ENCODE measurements at places on chromosomes 2 and 18.
A peak's percentile ranks its signal among the peaks of the same experiment; 100 is the strongest.

- no peak for DNase-seq
These were observed 72.5 kb upstream of the OTOF start for GRCh38 chr2:26550276-26551015.

- DNase-seq: no peak
These were observed 27.0 kb downstream of the GAD1 start for GRCh38 chr2:170843656-170844055.

DNA sequence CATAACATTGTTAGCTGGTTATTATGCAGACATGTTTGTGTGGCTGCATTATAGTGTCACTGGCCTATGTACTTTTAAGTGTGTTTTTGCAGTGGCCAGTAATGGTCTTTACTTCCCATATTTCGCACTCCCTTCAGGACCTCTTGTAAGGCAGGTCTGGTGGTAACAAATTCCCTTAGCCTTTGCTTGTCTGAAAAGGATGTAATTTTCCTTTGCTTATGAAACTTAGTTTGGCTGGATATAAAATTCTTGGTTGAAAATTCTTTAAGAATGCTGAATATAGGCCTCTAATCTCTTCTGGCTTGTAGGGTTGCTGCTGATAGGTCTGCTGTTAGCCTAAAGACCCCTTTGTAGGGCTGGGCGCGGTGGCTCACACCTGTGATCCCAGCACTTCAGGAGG, 34.7 kb downstream of the ZC3H8 start:
- no peak for DNase-seq

- DNase-seq: no peak
These were observed 191.5 kb downstream of the ZFP36L2 start for GRCh38 chr2:43034921-43035320.

DNA sequence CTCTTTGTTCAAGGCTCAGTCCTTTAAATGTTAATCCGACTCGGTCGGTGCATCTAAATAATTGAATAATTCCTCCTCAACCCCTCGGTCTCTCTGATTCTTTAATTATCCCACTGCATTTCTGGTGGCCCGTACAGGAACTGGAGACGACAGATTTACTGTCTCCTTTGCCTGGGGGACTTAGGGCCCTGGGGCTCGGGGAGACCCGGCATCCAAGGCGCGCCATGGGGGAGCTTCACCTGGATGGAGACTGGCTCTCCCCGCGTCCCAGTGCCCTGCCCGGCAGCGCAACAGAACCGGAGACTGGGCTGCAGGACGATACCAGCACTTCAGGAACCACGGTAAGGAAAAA, 47.7 kb upstream of the SELENOI start:
- DNase-seq: no peak

- no peak for DNase-seq
These were observed 147.4 kb downstream of the ZEB2 start for GRCh38 chr2:144372410-144373080.

GRCh38 chr2:182300608-182301007, 126.2 kb downstream of the PDE1A start:
- no peak for DNase-seq

- DNase-seq: no peak
These were observed 23.7 kb upstream of the SMAD7 start for GRCh38 chr18:48974304-48975119.

DNA sequence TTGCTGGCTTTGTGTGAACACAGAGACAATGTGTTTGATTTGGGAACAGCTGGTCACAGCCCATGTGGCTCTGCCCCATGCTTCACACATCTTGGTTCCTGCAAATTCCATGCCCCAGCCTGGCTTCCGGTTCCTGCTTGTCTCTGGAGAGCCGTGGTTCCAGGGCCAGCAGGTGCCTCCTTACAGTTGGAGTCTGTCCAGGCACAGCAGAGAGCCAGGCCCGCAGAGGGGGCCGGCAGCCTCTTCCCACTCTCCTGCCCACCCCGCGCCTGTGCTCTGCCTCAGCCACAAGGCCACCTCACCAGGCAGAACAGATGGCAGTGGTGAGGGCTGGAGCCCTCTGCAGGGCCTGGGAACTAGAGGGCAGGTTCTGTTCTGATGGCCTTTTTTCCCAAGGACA, 81.5 kb downstream of the LDLRAD4 start:
- DNase-seq: no peak

- no peak for DNase-seq
These were observed 323.9 kb upstream of the SOX11 start for GRCh38 chr2:5368263-5368662.

DNA sequence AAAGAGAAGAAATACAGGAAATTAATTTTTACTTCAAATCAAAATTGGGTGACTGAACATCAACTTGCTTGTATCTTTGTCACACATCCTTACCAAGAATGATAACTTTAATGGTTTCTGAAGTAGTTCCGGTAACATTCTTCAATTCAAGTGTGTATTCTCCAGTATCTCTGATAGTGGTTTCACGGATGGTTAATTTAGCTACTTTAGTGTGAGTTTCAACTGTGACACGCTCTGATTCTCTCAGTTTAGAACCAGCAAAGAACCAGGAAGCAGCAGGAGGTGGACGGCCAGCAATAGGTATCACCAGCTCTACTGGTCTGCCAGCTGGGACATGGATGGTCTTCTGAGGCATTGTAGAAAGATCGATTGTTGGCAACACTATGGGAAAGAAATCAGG, 62.3 kb downstream of the PLEKHA3 start:
- DNase-seq: no peak

GRCh38 chr2:161139098-161139987, 20.9 kb upstream of the TANK start:
- no peak for DNase-seq

GRCh38 chr2:143686585-143687164, 557.5 kb downstream of the ARHGAP15 start:
- no peak for DNase-seq

- DNase-seq: no peak
These were observed 279.3 kb downstream of the TSN start for GRCh38 chr2:122034777-122035176.

DNA sequence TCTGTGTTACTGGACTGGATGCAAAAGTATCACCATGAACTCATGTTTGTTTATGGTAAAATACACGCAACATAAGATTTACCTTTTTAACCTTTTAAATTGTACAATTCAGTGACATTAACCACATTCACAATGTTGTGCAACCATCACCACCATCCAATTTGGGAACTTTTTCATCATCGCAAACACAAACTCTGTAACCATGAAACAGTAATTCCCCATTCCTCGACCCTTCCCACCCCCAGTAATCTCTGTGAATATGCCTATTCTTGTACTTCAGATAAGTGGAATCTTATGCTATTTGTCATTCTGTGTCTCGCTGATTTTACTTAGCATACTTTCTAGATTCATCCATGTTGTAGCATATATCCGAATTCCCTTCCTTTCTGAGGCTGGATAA, 31.1 kb upstream of the EPAS1 start:
- no peak for DNase-seq

DNA sequence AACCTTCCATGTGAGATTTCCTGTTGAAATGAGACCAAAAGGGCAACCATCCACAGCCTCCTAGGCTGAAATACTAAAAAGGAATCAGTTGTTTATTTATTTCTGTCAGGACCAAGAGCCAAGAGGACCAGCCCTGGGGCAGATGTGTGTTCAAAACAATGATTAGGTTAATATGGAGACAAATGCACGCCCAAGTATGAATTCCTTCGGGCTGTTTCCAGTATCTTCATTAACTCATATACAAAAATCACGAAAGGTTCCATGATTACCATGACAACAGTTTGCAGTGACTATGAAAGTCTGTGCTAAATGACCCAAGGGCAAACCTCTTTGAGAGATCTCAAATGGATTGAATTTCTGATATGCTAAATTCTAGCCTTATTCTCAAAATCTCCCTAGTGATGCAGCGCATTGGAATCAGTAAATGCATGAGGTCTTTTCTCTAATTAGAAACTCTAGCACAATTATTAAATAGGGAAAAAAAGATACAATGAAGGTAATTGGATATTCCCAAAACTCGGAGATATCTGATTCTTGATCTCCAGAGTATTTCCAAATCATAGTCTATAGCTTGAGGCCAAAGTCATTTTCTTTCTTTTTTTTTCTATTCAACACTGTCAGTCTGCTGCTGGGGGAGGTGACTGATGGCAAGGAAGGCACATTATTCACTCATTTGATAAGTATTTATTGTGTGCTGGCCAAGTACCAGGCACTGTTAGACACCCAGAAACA, 35.6 kb downstream of the VIT start:
- DNase-seq: no peak

GRCh38 chr18:75546964-75547363, 119.5 kb upstream of the SMIM21 start:
- DNase-seq: no peak

DNA sequence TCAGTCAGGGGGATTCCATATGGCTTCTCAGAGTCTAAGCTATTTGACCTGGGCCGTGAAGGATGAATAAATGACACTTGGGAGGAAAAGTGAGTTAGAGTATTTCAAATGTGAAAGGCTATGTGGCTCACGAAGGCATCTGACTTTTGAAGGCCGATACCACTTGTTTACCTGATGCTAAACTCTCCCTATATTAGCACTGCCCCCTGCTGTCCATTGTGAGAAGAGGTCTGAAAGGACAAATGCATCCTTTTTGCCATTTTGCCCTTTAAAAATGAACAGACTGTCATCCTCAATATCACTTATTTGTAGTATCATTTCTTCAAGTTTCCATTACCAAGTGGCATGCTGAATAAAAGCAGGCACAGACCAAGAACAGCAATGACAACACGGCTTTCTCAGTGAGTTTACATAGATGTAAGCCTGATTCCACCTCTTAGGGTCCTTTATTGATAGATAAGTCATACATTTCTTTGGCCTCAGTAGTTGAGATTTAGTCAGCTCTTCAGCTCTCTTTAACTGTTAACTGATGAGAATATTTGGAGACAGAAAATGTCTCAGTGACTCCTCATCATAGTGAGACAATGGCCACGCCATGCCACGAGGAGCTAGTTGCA, 40.1 kb downstream of the DOCK10 start:
- DNase-seq: peak; percentile 69

- no peak for DNase-seq
These were observed 253.7 kb upstream of the THUMPD2 start for GRCh38 chr2:40032650-40033319.

GRCh38 chr2:237501892-237502513, 15.0 kb downstream of the MLPH start:
- no peak for DNase-seq

- DNase-seq: no peak
These were observed 24.2 kb downstream of the WDR75 start for GRCh38 chr2:189465478-189465877.

- no peak for DNase-seq
These were observed 52.2 kb downstream of the FAM178B start for GRCh38 chr2:96934182-96934495.

DNA sequence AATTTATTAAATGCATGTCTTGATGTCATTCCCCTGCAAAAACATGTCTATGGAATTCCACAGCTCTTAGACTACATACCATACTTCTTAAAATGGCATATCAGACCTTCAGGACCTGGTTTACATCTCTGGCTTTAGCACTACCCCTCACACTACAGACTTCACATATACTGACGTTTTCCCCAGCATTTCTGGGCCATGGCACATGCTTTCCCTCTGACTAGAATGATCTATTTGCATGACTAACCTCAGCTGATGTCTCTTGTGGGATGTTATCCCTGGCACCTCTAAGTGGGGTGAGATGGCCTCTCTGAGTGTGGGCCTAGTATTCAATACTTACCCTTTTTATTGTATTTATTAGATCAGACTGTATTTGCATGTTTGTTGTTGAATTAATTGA, 381.6 kb downstream of the ERBB4 start:
- no peak for DNase-seq

- no peak for DNase-seq
These were observed 82.4 kb downstream of the TRAPPC8 start for GRCh38 chr18:31860488-31860887.

DNA sequence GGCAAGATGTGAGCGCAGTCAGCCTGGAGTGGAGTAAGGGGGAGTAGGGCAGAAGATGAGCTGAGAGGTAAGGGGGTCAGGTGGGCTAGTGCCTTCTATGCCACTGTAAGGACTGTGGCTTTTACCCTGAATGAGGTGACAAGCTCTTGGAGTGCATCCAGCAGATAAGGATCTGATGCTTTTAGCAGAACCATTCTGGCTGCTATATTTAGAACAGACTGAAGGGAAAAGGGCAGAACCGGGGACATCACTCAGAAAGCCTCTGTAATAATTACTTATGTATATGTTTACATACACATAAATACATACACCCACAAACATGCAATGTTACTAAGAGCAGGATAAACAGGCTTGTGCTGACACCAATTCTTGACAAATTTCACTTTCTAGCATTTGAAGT, 124.8 kb downstream of the DTNB start:
- no peak for DNase-seq

DNA sequence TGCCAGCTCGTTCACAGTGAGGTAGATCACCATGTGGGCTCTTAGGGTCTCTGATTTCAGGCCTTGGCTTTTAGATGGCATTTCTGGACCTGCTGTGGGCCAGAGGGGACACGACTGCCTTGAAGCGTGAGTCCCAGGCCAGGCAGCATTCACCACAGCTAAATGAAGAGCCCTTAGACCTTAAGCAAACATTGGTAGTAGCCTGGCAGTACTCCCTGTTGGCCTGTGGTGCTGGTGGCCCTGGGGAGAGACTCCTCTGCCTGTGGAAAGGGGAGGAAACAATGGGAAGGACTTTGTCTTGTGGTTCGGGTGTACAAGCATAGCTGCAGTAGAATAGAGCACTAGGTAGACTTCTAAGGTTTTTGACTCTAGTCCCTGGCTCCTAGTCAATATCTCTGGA, 456.0 kb upstream of the DCC start:
- DNase-seq: no peak

DNA sequence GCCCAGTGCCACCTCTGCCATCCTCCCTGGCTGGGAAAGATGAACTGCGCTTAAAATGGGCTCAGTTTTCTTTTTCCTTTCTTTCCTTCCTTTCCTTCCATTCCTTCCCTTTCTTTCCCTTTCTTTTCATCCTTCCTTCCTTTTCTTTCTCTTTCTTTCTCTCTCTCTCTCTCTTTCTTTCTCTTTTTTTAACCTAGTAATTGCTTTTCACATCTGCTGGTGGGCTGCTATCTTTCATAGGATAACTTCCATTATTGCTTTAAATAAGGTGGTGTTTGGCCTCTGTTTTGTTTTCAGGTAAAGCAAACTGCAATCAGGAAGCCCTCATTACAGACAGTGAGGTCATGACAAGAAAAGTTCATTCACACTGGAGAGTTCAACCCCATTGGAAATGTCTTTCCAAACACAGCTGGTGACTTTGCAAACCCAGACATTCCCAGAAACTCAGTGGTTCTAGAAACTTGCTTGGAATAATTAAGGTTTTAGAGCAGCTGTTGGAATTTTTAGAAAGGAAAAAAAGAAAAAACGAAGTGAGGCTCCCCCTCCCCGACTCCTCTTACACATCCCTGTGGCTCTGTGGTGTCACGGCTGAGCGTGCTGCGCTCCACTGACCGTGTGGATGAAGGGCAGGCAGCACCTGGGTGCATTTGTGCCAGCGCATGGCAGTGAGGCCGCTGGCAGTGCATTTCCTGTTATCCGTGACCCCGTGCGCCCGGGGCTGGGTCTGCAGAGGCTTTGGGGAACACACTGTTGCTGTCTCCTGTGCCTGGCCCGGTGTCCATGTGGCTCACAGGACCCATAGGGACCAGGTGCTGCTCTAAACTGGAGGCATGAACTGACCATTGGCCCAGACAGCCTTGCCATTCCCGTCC, 76.9 kb downstream of the MBP start:
- no peak for DNase-seq

GRCh38 chr2:82172483-82172882, 1867.9 kb upstream of the LRRTM1 start:
- no peak for DNase-seq
